ENCODE measurements at places on chromosomes 16 and 17.

DNA sequence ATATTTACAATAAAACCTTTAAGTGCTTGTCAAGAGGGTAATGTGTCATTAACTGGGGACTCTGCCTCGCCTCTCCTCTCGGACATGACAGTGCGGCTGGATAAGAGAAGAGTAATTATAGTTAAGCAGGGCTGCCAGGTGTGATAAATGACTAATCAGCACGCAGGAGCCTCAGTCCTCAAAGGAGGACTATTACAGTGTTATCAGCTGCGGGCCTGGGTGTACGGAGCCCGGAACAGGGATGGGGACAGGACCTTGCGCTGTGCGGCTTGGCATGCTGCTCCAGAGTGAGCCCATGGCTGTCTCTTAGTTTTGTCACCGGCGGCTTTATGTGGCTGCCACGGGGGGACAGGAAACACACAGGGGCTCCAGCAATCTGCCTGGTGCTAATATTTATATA is 607.2 kb downstream of the MAF start:
- DNase-seq = no peak

DNA sequence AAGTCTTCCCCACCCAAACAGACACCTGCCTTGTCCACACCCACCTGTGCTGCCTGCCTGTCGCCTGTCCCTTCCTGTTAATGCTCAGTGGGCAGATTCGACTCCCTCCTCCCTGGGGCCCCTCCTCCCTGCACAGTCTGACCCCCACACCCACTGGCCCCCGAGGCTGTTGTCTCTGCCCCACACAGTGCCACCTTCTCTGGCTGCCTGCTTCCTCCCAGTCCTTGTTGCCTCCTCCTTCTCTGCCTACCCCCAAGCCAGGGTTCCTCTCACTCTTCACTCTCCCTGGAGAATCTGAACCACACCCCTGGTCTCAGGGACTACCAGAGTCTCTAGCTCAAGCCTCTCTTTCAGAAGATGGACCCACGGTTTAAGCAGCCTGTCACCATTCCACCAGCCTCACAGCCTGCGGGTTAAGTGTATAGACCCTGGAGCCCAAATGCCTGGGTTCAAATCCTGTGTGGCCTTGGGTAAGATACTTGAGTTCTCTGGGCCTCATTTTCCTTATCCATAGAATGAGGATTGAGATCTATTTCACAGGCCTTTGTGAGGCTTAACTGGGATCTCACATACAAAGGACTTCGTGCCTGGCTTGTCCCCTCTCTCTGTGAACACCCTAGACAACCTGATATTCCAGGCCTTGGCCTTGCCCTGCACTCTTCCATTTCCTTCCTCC is 3.8 kb upstream of the ARHGAP23 start:
- no peak for DNase-seq

GRCh38 chr17:65268832-65269231 is 131.7 kb downstream of the RGS9 start:
- DNase-seq = no peak

GRCh38 chr16:89505204-89506112 is 2.7 kb upstream of the SPG7 start:
- peak; percentile 29 for DNase-seq

- no peak for DNase-seq
Measured at GRCh38 chr17:71440513-71440912, 680.3 kb upstream of the SOX9 start.

DNA sequence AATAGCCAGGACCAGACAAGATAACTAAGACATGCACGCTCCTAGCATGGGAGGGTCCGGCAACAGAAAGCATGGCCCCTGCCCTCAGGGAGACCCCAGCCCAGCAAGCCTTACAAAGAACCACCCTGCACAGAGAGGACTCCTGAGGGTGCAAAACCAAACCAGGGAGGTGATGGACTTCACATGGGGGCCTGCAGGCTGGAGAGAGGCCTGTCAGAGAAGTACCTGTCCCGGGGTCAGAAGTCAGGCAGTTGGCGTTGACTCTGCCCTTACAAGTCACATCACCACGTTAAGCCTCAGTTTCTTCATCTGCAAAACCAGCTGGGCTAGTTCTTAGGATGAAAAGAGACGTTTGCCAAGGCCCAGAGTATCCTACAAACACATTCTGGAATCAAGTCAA is 4.7 kb downstream of the OTOP2 start:
- DNase-seq = no peak

- no peak for DNase-seq
Measured at GRCh38 chr17:27565874-27566670, 64.9 kb upstream of the LGALS9 start.

DNA sequence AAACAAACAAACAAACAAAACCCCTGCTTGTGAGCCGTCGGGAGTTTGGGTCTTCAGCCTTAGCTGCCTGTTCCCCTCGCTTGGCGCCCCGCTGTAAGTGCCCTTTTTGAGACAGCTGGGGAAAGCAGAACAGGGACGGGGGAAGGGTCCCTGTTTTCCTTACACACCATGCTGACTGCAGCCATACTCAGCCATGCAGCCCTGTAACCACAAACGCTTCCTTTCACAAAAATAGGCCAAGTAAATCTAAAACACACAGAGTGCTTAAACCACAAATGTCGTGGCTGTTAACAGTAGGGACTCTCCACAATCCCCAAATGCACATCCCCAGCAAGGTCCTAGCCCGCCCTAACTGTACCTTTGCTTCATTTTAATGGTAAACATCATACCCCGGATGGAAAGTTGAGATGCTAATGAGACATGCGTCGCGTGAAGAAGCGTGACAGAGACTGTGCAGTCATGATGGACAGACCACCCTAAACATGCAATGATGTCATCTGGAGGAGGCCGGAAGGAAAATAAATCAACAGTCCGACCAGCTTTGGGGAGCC is 129.9 kb downstream of the MGAT5B start:
- DNase-seq = no peak

DNA sequence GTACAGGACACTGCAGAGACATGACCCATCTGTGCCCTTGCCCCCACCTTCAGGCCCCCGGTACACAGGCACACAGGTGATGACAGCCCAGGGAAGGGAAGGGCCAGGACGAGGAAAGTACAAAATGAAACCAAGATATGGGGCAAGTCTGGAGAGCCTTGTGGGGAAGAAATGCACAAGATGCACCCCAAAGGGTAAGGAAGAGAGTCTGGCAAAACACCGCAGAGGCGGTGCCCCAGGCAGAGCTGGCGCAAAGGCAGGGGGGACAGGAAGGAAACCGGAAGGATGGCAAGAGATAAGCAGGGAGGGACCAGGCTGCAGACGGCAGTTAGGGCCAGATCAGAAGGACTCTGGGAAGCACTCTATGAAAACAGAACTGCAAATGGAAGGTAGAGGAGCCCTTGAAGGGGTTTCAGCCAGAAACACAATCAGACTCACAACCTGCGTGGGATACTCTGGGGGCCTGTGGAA is 81.4 kb downstream of the SLC39A11 start:
- DNase-seq = no peak

DNA sequence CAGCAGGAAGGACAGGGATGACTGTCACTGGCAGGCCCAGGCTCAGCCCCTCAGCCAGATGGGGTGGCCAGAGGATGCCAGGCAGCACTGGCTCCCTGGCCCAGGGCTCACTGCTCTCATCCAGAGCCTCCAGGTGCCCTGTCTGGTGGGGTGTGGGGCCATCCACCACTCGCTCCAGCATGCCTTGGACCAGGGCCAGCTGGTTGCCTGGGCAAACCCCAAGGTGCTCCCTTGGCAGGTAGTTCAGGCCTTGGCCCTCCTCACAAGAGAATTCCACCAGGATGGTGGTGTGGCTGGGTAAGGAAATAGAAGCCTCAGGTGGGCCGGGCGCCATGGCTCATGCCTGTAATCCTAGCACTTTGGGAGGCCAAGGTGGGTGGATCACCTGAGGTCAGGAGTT is 29.4 kb downstream of the LGALS9 start:
- DNase-seq = no peak

All from HS-27A (cell line).